Mammary epithelial cell (primary cell): ENCODE measurements at places on chromosomes 4 and X. TPM values are rescaled to one million over a fixed set of nuclear protein-coding genes. Genes with fewer than 3 reads are reported as not detected.

Gene AVPR2
- polyA plus RNA-seq = not detected

Gene SLIT2
- 1.9 TPM for polyA plus RNA-seq

Gene HEPH
- polyA plus RNA-seq = 1.7 TPM

Gene CACNA1F
- not detected for polyA plus RNA-seq

Gene ARMCX4
- polyA plus RNA-seq = 0.16 TPM

Gene TCEAL7
- 4.0 TPM for polyA plus RNA-seq

Gene SPIN2A
- polyA plus RNA-seq = 0.10 TPM

Gene HSFX3
- not detected for polyA plus RNA-seq

Gene MTMR8
- polyA plus RNA-seq = 0.90 TPM

Gene SGMS2
- polyA plus RNA-seq = 38.7 TPM

Gene ASB12
- polyA plus RNA-seq = 0.06 TPM

- DNase-seq = peak; percentile 3
These were observed 27.9 kb upstream of the TNIP3 start for GRCh38 chr4:121192013-121192412.

DNA sequence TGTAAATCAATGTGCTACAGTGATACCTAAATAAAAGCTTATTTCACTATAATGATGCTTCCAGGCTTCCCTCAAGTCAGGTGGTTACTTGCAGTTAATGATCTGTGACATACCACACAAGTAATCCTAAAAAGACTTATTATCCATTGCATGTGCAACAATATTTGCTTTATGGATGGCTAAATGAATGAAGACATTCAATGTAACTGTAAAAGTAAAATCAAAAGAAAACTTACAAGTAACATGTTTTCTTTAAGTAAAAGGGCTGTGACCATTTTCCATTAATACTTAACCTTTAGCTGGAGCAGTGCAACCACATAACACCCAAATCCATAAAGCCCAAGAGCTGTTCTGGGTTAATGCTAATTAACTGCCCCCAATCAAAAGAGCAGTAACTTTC, 42.6 kb downstream of the RAB28 start:
- no peak for DNase-seq

DNA sequence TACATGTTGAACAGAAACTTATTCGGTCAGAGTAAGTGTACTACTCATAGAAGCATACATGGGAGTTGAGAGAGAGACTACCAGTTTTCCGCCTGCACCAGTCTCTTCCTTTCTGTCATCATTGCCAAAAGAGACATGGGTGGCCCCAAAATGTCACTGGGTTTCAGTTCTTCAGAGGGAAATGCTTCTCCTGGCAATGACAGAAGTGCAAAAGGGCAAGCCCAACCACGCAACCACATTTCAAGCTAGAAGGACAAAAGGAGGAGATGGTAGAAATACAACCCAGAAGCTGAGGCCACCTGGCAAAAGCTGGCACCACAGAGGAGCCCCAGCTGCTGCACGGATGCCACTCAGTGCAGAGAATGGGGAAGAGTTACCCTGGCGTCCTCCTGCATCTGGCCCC, 320.1 kb downstream of the BCOR start:
- no peak for DNase-seq

DNA sequence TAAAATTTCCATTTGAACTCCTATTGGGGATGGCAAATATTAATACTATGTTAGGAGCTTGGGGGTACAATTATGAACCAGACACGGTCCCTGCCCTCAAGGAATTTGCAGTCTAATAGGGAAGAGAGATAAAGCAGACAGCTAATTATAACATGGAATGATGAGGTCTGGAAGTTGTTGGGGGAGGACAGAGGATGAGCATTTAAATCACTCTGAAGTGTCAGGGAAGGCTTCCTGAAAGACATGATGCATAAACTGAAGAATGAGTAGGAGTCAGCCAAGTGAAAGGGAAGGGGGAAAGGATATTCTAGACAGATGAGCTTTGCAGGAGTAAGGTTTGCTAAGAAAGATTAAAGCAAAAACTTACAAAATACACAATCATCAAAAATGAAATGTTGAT, 15.9 kb downstream of the PLAC1 start:
- DNase-seq = no peak

DNA sequence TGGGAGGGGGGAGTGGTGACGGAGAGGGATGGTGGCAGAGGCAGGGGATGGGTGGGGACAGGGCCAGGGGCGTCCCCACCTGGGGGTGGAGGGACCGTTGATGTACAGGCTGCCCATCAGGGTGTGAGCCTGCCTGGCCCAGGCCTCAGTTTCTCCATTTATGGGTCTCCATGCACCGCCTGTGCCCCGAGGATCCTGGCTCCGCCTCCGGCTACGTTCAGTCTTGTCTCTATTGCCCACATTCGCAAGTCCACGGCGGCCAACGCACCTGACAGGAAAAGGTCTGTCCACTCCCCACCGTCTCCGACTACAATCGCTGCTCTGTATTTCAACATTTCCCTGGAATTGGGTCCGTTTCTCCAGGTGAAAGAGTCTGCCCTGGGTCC, 96.3 kb upstream of the NKX1-1 start:
- DNase-seq = no peak

DNA sequence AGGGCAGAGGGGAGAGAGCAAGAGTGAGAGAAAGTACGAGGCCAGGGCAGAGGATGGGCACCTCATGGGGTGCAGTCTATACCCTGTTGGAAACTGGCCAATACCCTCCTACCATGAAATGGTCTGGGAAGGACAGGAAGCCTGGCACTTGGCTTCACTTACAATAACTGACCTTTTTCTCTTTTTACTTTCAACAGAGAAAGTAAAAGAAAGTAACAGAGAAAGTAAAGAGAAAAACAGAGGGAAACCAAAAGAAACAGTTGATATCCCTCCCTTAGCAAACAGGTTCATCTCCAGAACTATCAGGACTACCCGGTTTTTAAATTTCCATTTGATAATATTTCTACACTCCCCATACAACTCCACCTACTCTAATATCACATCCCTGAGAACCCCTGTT, 20.6 kb downstream of the ARL13A start:
- DNase-seq = no peak

DNA sequence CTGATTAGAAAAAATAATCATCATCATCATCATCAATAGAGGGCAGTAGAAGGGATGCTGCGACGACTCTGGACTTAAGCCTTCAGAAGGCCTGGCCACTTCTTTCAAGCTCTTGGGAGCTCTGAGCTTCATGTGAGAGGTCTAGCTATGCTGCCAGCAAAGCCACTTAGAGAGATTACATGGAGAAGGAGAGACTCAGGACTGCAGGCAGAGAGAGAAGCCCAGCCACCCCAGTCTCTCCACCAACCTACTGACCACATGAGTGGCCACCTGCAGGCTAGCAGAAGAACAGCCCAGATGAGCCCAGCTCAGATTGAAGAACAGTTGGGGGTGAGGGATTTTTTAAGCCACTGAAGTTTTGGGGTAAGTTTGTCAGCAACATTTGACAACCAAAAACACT, 17.1 kb upstream of the TMEM150C start:
- DNase-seq = no peak

DNA sequence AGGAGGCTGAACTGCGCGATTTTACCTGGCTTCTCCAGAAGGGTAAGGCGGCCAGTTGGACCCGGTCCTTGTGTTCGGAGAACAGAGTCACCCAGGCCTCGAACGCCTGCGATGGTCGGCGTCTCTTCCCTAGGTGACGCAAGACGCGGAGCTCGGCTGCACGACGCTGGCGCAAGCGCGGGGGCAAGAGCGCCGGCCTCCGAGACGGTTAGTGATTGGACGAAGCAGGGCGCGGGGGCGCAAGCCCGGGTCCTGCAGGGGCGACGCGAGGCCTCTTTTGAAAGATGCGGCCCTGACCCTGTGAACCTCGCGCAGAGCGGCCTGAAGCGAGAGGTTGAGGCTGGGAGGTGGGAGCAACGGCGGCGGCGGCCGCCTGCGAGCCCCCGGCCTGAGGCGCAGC, 428 bp downstream of the ADAD1 start:
- DNase-seq = no peak

DNA sequence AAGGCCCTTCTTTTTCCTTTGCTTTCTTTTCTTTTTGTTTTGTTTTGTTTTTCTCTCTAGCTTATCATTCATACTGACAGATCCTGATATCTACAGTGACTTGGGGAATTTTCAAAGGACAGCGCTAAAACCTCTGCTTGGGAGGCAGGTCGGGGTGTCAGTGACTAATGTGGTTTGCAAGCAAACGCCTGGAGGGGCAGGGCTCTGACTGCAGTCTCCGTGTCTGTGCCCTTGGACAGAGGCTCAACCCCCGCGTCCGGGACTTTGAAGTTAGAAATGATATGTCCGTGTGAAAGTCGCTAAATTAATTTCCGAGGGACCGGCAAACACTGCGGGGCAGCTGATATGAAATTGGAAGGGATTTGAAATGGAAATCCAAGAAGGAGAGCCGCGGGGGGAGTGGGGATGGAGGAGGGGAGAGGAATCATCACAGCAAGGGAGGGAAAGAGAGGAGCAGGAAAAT, 312.4 kb downstream of the DHRSX start:
- no peak for DNase-seq

DNA sequence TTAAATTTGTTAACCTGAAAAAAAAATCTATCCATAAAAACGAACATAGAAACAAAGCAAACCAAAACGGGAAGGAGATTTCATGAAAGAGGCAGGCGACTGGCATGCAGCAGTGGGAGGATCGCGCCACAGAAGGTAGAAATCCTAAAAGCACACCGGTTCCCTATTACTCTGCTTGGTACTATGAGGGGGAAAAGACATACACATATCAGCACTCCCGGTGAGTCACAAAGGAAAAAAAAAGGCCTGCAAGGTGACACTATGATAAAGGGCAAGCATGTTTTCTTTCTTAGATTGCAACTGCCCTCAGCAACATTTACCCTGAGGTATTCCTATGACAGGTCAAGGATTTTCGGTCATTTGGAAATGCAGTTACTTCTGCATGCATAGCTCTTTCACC, 60.6 kb upstream of the NAP1L5 start:
- DNase-seq = no peak

DNA sequence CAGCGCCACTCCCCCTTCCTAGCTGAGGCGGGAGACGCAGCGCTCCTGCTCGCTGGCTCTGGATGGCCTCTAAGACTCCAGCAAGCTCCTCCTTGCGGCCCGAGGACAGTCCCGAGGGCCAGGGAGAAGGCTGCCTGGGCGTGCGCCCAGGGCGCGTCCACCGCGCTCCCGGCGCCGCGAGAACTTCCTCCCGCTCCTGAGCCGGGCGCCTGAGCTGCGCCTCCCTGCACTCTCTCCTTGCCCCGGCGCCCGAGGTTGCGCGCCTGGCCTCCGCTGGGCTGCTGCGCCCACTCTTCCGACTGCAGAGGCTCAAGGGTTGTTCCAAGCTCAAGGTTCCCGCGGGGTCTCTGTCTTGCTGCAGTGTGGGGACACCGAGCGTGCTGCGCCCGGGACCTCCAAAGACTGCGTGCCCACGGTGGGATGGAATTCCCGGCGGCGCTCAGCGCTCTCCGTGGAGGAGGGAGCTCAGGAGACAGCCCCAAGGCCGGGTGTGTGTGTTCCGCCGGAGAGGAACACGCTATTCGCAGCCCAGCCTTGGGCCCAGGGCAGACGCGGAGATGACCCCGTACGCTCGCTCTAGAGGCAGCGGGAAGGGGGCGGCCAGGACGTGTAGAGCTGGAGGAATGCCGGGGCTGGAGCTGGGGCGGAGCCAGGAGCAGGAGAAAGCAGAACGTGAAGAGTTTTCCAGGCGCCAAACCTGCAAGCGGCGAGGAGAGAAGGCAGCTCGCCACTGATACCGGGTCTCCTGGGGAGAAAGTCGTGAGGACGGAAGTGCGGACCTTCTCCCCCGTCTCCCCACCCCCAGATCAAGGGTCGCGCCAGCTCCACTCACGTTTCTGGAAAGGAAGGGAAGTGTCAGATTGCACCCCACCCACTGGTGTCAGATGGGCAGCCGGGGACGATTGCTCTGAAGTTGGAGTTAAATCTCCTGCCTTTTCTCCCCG, at the start of gene ARHGAP6:
Gene ARHGAP6 (minus strand): TSS at position 753 of the 944 bp plus-strand sequence. CDS start 1,092 bp downstream, outside the sequence.
- DNase-seq = peak; percentile 39

GRCh38 chr4:19807505-19807904, 444.2 kb upstream of the SLIT2 start:
- DNase-seq = peak; percentile 22

DNA sequence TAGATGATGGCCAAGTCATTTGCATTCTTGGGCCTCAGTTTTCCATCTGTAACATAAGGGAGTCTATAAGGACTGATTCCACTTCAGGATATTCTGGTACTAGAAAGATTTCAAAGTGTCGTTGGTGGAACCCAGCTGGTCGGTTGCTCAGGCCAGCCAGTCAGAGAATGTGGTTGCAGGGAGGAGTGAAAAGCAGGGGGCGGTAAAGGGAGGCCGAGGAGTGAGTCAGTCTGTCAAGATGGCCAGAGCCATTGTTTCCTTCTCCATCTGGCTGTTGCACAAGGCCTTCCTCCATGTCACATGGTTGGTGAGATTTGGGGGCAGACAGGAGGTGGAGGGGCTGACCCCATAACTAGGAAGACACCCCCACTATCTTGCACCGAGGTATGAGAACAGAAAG, 38.2 kb downstream of the STARD8 start:
- peak; percentile 10 for DNase-seq

DNA sequence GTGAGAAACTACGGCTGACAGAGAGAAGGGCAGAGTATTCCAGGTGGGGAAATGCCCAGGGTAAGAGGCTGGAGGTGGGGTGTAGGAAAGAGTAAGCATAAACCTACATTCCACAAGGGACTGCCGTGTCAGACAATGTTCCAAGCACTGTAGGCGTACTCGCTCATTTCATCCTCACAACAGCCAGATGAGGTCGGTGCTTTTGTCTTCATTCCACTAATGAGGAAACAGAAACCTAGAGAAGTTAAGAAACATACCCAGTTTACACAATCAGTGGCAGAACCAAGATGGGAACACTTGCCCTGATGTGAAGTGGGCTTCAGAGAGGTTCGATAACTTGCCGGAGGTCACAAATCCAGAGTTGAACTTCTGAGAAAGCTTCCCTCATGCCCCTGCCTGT, 4.6 kb downstream of the SASH3 start:
- no peak for DNase-seq

DNA sequence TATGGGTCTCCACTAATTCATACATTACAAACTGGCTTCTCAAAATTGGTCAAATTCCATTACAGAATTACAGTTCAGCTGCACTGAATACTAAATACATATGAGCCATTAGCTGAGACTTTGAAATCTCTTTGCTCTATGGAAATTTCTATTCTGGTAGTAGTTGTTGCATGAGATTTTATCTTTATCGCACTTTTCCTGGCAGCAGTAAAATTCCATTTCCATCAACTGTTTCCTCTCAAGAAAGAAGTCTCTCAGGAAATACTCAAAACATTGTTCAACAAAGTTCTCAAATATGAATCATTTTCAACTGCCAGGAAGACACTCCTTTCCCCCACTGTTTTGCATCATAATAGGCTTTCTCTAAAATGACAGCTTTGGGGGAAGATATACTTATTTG, 51.3 kb downstream of the ATP11C start:
- no peak for DNase-seq

GRCh38 chrX:50594788-50595187, 124.2 kb upstream of the DGKK start:
- no peak for DNase-seq

GRCh38 chr4:139278912-139279759, 889 bp downstream of the MGARP start:
- DNase-seq = no peak

DNA sequence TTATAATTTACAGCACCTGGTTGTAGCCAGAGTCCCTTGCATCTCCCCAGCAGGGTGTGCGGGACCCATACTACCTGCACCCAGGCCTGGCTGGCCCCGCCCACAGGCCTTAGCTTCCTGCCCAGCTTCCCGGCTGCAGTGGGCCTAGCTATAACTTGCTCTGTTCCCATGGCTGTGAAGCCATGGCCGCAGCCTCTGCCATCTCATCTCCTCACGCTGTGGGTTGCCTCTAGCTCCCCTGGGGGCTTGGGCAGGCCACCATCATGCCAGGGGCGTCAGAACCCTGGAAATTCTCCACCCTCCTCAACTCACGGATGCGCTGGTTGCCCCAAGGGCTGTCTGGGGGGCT, 26.1 kb upstream of the SORBS2 start:
- DNase-seq = no peak
